ENCODE measurements at places on chromosomes 12 and 14. TPM values are rescaled to one million over a fixed set of nuclear protein-coding genes. Genes with fewer than 3 reads are reported as not detected.

- no peak overlapping the region for H3K4me3 ChIP-seq
- no peaks in the 10 kb centered on the region for H3K36me3 ChIP-seq
- H3K27ac ChIP-seq = no peak overlapping the region
- DNase-seq = no peak
- H3K4me1 ChIP-seq = peaks cover 39% of the 10 kb centered on the region
Observed at GRCh38 chr12:50569321-50569720, 64.5 kb downstream of the DIP2B start.

GRCh38 chr14:99035712-99036610, 236.0 kb downstream of the BCL11B start:
- no peak overlapping the region for H3K27ac ChIP-seq
- H3K27me3 ChIP-seq = no peaks in the 10 kb centered on the region
- DNase-seq = no peak
- no peaks in the 10 kb centered on the region for H3K36me3 ChIP-seq
- no peak overlapping the region for H3K4me3 ChIP-seq

DNA sequence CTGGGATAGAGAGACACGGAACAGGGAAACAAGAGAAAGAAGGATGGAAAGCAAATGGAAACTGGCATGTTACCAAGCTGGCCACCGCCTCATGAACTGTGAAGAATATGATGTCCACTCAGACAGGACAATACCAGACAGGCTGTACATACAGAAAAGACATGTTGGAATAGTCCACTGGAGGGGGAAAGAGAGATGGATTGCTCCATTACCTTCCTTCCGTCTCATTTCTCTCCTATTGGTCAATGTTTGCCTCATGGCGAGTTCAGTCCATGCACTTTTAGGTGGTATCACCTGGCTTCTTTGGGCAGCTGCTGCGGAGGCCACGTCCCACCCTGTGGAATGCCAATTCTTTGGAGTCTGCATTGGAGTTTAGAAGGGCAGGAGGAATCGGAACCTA, 166.4 kb downstream of the AEBP2 start:
- H3K4me3 ChIP-seq = no peak overlapping the region
- H3K27ac ChIP-seq = no peak overlapping the region
- no peaks in the 10 kb centered on the region for H3K27me3 ChIP-seq
- no peak for DNase-seq
- no peaks in the 10 kb centered on the region for H3K4me1 ChIP-seq

GRCh38 chr12:102642199-102642598, 161.8 kb upstream of the IGF1 start:
- H3K27ac ChIP-seq = no peak overlapping the region
- no peaks in the 10 kb centered on the region for H3K4me1 ChIP-seq
- no peaks in the 10 kb centered on the region for H3K27me3 ChIP-seq
- no peak for DNase-seq

DNA sequence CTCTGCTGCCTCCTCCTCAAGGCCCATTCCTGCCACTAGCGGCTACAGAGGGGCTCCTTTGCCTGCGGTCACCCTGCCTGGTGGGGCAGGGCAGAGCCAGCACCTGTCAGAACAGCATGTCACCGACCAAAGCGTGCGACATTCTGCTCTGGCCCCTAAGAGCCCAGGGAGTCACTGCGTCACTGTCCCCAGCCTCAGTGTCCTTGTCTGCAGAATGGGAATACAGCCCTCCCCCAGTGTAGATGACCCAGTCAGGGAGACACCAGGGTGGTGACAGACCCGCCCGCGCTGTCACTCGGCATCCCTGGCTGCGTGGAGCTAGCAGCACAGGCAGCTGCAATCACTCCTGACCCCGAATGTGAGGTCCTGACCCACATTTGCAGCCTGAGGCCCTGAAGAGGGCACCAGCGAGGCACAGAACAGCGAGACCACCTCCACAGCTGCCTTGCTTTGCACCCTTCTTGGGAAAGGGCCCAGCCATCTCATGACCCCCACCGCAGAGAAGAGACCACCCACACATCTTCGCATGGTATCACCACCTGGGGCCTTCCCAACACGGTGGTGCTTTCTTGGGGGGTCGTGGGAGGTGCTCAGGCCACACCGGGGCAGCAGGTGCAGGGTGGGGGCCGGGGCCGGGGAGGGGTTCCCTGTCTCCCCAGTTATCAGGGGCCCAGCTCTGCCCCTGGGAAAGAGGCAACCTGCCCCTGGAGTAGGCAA, 2.5 kb downstream of the AHNAK2 start:
- H3K27ac ChIP-seq = no peak overlapping the region
- H3K27me3 ChIP-seq = no peaks in the 10 kb centered on the region
- H3K36me3 ChIP-seq = no peaks in the 10 kb centered on the region
- H3K4me1 ChIP-seq = no peaks in the 10 kb centered on the region

Gene PRIM1
- total RNA-seq = 10.3 TPM

Data from Karpas-422 (cell line).